ENCODE measurements at places on chromosomes 6 and 20.

- no peak for DNase-seq
Observed at GRCh38 chr6:82415820-82416219, 52.2 kb downstream of the TPBG start.

DNA sequence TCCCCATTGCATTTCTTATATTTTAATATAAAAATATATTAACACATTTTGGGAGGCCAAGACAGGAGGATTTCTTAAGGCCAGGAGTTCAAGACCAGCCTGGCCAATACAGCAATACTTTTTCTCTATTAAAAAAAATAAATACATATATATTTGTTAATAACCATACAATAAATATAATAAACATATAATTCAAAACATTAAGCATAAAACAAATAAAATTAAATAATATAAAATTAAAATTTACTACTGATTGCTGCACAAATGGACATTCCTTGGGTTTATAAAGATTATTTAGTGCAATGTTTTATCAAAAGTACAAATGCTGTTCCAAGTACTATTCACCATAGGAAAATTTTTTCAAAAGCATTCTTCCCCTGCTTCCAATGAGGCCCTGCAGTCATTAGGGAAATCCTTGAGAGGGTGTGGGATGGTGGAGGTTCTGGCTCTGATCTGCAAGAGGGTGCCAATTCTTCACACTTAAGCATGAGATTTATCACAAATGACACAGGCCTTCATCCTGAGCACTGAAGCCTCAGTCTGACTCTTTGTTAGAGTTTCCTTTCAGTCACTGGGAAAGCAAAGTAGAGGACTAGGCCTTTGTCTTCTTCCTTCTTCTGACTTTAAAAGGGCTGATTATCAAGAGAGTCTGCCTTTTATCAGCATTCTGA, 596.7 kb downstream of the EPM2A start:
- no peak for DNase-seq

DNA sequence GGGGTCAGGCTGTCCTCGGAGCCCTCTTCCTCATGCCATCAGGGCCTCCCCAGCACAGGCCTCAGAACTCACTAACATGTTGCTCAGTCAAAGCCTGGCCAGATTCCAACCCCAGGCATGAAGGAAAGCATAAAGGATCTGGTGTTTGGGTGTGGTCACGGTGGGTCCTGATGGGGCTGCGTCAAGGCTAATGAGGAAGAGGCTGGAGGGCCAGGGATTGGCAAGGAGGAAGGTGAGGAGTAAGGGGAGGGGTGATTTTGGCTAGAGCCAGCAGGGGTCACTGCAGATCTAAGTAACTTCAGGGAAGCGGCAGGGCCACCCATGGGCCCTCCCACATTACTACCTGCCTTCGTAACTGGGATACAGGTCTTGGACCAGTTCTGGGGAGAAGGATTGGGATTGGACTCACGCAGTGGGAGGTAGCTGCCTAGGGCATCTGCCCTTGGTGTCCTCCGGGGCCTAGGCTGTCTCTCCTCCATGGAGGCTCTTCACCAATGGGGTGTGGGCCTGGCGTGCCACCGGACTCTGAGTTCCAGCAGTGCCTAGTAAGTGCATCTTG, 36.2 kb upstream of the MRPS18A start:
- peak; percentile 38 for DNase-seq

DNA sequence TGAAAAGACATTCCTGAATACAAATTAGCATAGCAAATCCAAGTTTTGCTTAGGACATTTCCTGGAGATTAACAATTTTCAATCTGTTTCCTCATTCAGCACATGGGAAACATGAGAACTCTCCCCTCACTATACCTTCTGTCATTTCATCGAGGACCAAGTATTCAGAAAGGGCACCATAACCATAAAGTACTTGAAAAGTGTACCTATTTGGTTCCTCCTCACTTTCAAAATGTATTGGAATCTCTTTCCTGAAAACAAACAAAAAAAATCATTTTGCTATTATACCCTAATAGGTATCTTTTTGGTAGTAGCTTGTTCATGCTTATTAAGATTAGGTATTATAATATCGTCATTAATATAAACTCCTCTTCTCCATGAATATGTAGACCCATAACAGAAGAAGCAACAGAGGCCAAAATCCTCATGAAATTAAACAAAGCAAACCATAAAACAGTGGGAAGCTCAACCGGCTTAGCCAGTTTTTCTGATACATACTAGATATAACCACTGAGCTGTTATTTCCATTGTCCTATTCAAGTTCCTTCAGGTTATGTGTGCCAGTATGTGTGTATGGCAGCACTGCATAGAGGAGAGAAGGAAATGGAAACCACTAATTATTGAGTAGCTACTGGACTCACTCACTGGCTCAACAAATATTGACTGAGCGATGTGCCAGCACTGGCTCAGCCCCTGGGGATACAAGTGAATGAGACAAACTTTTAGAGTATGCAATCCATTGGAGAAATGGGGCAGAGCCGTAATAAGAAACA, 274.0 kb downstream of the MAFB start:
- no peak for DNase-seq

- no peak for DNase-seq
Observed at GRCh38 chr6:43742931-43743632, 26.9 kb upstream of the VEGFA start.

- no peak for DNase-seq
Observed at GRCh38 chr6:37492236-37492972, 7.3 kb downstream of the CCDC167 start.

- DNase-seq = no peak
Observed at GRCh38 chr20:25198663-25199383, 3.3 kb downstream of the ENTPD6 start.

DNA sequence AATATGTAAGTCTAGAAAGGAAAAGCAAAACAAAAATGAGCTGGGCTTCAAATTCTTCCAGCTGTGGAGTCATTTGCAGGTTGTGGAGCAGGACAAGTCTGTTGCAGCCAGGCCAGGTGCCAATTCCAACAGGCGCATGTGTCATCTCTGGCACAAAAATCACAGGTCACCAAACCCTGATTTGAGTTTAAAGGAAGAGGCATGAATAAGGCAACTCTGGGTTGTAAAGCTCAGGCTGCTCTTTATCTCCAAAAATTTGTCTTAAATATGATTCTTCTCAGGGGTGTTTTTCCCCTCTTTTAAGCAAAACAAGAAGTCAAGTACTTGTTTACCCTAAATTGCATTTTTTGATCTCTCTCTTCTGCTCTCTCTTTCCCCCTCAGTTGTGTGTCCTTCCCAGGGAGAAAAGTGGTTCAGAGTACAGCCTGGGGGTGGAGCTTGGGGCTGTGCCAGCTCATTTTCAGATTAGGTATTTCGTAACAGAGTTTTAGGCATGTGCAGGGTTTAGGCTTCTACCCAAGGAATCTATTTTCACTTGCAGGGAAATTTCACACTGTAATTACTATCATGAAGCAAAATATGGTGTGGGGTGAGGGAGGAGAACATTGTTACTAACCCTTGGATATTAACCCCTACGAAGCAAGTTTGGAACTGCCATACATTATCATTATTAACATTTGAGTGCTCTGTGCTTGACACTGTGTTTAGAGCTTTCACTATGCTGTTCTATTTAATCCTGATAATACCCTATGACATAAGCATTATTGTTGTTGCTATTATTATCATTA, 8.3 kb upstream of the NCOA3 start:
- DNase-seq = peak; percentile 24

DNA sequence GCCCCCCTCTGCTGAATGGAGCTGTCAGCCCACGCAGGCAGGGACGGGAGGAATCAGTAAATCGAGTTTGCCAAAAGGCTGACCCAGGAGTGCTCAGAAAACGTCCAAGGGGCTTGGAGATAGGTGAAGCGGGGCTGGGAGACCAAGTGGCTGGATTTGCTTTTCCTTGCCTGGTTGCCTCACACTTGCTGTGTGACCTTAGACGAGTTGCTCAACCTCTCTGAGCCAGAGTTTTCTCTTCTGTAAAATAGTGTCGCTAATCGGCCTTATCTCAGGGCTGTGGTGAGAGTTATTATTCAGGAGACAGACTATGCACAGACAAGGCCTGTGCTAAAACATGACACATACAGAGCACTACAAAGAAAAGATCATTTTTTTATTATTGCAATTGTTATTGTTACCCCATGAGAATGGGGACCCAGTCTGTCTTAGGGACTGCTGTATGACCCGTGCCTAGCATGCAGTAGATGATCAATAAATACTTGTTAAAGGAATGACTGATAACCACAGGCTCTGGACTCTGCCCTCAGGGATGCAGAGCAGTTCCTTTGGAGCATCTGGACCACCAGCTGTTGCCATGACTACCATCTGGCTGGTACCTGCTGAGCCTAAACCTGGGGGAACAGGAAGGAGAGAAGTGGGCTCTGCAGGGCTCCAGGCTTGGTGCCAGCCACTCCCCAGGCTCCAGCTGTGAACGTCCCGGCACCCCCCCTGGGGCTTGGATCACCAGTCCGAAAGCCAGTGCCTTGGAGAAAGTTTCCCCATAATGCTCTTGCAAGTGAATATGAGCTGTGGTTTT, 901 bp downstream of the KCNK15 start:
- DNase-seq = no peak

- DNase-seq = no peak
Observed at GRCh38 chr6:37017606-37018197, 12.2 kb downstream of the FGD2 start.
